Thoracic aorta endothelial cell (primary cell): ENCODE measurements at places on chromosomes 3 and 15. TPM values are rescaled to one million over a fixed set of nuclear protein-coding genes. Genes with fewer than 3 reads are reported as not detected.

Gene SLC35A5
- total RNA-seq = 42.3 and 67.6 TPM in 2 replicates

Gene C3orf52
- 8.0 and 9.5 TPM in 2 replicates for total RNA-seq

Gene PRTG
- 4.4 and 7.0 TPM in 2 replicates for total RNA-seq

Gene CHDH
- total RNA-seq = under 0.01 and 1.1 TPM in 2 replicates

Gene SLC28A2
- not detected in 2 replicates for total RNA-seq

Gene OXTR
- total RNA-seq = 0.13 and 0.14 TPM in 2 replicates

Gene THSD4
- 19.3 and 26.1 TPM in 2 replicates for total RNA-seq

Gene ZNF80
- total RNA-seq = not detected in 2 replicates

Gene SPINK8
- not detected in 2 replicates for total RNA-seq

Gene TIMP4
- total RNA-seq = 0.14 TPM in 1 of 2 replicates, not detected in the other

Gene HES1
- total RNA-seq = 27.0 and 33.6 TPM in 2 replicates

Gene MNS1
- total RNA-seq = 1.4 and 1.6 TPM in 2 replicates
